Activated CD4-positive, alpha-beta T cell treated with anti-CD3 and anti-CD28 coated beads for 36 hours (primary cell): ENCODE measurements at places on chromosomes 3 and 15. TPM values are rescaled to one million over a fixed set of nuclear protein-coding genes. Genes with fewer than 3 reads are reported as not detected.

FBXL2 gene
- not detected for total RNA-seq

DNA sequence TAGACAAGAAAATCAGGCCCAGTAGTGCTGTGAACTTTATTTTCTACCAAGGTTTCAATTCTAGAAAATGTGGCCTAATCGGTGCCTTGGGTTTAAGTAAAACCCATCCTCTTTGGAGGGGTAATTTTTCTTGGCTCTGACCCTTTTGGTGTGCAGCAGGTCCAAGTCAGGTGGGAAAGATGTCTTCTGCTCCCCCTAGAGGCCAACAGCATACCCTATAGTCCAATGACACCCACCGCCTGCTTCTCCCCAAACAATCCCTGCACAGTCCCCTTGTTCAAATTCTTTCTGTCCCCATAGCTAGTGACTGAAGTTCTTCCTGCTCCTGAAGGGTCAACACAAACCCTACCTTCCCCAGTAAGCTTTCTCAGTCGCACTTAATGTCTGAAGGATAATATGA lies 261.8 kb upstream of the GOLGA6L4 start:
- peak; percentile 10 for DNase-seq

DNA sequence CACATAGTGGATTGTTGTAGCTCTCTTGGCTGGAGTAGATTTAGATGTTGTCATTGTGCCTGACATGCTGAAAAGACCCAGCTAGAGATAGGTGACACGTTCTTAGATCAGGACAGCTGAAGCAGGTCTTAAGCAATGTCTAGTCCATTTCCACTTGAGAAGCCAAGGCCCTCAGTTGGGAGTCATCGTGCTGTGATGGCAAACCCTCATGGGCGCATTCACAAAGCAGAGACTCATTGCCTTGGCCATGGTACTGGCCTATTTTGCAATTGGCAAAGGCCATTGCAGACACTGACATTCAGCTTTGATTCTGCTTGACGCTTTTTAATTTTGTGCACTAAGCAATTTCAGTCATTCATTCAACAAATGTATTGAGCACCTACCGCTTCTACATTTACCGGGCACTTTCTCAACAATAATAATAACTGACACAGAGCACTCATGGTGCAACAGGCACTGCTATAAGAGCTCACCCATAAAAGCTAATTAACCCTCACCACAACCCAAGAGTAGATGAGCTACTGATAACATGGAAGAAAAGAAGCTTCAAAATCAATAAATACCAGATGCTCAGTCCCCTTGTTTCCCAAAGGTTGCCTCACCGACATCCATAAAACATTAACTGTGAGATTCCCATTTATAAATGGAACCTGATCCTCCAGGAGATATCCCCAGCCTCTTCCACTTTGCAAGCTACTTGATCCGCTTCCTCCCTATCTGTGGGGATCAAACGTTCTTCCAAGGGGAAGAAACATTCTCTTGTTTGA lies 200.1 kb downstream of the TLE3 start:
- DNase-seq: no peak

DNA sequence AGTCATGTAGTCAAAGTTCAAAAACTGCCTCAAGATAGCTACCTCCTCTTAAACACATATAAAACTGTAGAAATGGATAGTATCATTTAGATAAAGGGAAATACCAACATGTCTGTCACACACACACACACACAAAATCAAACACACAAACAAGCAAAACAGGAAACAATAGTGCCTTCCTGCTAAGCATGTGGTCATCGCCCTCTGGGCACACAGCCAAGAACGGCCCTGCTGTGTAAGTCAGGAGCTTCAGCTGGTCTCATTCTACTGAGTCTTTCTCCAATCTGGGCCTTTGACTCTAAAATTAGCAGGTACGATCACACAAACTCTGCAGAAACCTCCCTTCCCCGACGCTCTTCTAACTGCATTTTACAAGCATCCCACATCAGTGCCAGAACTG lies 272.2 kb upstream of the CHRNA7 start:
- no peak for DNase-seq

DNA sequence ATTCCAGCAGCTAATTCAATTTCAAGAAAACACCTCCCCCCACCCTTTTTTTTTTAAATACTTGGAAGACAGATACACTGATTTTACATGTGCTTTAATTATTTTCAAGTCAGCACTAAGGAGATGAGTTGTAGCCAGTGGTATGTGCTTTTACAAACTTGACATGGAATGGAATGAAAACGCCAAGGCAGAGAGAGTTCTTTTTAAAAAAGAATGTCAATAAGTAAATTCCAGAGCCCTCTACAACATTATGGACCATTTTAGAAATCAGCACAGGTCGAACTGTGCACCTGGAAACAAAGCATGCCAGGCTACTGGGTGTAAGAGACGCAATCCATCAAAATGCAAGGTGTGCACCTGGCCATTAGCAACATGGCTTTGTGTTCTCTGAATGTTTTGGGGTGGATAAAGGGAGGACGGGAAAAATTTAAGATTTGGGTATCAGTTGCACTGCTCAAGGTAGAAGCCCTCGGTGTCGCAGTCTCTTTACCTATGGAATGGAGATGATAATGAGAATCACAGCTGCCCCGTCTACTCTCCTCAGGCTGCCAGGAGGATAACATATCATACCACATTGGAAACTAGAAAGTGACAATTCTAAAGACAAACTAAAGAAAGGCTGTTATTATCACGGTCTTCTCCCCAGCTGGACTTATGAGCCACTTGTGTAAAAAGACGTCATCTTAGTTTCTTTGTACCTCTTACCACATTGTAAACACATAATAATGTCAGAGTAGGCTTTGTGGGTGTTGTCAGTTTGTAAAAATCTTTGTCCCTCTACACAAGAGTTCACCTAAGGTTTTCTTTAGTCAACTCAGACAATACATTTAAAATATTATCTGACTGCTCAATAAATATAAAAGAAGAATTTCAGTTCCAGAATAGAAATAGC lies 107.4 kb upstream of the PRICKLE2 start:
- DNase-seq: no peak

- no peak for DNase-seq
Observed at GRCh38 chr15:29889542-29890329, 67.5 kb upstream of the TJP1 start.

DNA sequence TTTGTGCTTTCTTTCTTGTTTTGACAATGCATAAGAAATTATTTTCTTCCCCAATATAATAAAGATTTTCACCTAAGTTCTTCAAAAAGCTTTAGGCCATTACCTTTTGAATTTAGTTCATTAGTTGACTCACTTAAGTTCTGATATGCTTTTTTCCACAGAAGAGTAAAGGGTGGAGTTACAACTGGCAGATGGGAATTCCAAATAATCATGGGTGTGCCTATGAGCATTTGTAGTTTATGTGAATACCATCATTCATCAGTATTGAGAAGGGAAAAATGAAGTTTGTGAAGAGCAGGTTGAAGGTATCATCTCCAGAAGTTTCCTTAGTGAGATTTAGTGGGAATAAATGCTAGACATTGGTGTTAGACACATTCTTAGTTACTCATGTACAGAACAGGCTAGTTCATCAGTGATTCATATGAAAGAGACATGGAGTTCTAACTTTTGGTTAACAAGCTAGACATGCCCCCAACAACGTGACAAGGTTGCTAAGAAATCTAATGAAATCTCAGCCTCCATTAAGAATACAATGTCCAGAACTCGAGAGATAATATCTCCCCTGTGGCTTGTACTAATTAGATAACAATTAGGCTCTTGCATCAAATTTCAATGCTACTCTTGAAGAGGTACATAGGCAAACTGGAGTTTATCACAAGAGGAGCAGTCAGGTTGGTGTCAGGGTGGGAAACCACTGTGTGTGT lies 16.9 kb upstream of the ALCAM start:
- no peak for DNase-seq
